Germinal center (tissue), 1 donor: ENCODE measurements at places on chromosomes 6 and 20.

GRCh38 chr6:88670369-88670768, 293.0 kb downstream of the RNGTT start:
- no peak for DNase-seq

DNA sequence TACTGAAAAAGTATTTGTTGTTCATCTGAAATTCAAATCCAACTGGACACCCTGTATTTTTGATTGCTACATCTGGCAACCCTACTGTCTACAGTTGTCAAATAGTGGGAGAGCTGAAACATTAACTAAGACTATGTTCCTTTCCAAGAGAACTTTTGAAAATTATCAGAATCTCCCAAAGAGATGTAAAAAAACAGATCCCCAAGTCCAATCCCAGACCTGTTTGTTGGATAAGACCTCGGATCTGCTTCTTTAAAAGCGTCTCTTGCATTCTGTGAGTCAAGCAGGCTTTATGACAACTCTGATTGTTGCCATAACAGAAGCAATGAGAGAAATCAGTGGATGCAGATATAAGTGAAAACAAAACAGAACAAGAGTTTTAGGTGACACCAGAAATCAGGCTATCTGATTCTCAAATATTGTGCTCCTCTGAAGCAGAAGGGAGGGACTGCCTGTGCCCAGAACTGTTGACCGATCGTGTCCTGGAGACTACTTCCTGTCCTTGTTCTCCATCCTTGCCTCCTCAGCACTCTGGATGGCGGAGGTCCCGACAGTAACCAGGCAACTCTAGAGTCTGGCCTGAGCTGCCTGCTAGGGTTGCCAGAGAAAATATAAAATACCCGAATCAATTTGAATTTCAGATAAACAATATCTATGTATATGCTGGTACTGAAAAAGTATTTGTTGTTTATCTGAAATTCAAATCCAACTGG, 853.8 kb downstream of the MAFB start:
- DNase-seq, result no peak

DNA sequence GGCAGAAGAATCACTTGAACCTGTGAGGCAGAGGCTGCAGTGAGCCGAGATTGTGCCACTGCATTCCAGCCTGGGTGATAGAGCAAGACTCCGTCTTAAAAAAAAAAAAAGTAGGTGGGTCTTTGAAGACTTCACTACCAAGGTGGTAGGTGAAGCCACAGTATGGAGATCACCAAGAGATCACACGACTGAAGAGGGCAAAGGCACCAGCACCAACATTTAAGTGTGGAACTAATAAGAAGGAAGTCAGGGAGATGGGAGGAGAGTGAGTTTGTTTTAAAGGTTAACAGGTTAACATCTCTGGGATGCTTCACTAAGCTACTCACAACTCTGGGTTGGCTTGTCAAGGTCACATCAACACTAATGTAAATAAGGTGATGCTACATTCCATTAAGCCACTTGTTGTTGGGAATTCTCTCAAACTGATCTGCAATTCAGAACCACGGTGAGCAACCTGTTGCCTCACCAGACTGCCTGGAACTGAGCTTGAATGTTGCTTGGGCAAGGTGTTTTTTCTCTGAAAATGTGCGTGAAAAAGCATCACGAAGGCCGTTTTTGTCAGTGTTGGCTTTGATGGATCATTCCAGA, 48.7 kb downstream of the KCTD20 start:
- no peak for DNase-seq

- no peak for DNase-seq
Observed at GRCh38 chr6:1287103-1287591, 24.8 kb upstream of the FOXQ1 start.

GRCh38 chr6:23272536-23272935, 703.2 kb downstream of the HDGFL1 start:
- no peak for DNase-seq

- no peak for DNase-seq
Observed at GRCh38 chr6:43775535-43775885, 5.5 kb downstream of the VEGFA start.

DNA sequence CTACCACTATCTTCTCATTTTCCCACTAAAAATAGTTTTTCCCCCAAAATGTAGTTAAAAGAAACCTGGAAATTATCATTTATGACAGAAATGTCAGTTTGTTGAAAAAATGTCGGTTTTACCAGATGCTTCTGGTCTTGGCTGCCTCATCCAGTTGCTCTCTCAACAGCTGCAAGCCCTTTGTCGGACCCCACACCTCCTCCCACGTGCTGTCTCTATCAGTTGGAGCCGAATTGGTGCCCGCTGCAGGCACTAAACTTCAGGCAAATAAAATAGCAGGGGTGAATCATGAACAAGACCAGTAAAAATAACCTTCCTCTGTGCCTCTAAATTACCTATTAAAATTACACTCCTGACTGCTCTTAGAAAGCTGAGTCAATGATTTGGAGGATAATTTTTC, 129.5 kb upstream of the CEP162 start:
- no peak for DNase-seq

DNA sequence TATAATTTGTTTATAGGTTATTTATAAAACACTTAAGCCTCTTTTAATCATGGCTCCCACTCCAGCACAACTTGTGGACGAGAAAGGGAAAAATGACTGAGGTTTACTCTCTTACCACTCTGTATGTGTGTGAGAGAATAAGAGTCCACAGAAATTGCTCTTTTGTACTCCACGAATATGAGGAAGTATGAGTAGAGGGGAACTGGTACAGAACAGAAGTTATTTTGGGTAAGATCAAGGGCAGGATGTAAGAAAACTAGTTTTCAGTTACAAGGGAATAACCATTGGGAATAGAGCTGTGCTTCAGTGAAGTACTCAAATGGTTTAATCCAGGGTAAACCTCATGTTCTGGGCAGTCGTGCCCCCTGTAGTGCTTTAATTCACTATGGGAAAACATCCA, 72.6 kb downstream of the REV3L start:
- no peak for DNase-seq

GRCh38 chr6:43800298-43800623, 30.2 kb downstream of the VEGFA start:
- DNase-seq, result no peak

DNA sequence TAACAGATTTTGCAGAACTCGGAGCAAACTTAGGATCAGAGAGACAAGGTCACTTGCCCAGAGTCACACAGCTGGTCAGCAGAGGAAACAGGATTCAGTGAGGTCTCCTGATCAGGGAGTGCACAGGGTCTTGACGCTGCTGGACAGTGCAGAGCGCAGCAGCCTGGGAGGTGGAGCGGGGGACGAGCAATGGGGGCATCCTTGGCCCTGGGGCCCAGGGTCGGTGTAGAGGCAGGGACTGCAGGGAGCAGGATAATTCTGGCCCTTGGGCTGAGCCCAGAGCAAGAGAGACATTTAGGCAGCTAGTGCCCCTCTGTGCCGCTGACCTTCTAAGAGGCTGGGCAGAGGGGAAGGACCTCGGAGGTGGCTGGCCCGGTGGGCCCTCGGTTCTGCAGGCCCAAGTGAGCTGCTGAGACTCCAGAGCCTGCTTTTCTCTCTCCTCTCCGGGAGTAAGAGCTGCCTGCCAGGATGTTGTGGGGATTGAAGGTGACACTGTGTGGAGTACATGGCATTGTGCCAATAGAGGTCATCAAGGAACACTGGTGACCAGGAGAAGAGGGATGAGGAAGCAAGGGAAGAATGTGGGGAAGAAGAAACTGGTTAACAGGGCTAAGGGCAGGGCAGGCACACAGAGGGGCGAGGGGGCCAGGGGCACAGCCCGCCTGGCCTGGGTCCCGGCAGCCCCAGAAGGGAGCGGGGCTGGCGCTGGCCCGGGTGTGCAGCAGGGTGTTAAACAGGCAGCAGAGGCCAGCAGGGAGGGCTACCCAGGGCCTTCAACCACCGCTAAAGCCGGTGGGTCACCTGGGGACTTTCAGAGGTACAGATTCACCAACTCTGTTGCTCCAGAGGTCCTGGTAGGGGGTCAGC, 122.0 kb downstream of the AGPAT4 start:
- DNase-seq, result no peak

- DNase-seq, result no peak
Observed at GRCh38 chr6:154649721-154650120, 83.5 kb upstream of the SCAF8 start.

DNA sequence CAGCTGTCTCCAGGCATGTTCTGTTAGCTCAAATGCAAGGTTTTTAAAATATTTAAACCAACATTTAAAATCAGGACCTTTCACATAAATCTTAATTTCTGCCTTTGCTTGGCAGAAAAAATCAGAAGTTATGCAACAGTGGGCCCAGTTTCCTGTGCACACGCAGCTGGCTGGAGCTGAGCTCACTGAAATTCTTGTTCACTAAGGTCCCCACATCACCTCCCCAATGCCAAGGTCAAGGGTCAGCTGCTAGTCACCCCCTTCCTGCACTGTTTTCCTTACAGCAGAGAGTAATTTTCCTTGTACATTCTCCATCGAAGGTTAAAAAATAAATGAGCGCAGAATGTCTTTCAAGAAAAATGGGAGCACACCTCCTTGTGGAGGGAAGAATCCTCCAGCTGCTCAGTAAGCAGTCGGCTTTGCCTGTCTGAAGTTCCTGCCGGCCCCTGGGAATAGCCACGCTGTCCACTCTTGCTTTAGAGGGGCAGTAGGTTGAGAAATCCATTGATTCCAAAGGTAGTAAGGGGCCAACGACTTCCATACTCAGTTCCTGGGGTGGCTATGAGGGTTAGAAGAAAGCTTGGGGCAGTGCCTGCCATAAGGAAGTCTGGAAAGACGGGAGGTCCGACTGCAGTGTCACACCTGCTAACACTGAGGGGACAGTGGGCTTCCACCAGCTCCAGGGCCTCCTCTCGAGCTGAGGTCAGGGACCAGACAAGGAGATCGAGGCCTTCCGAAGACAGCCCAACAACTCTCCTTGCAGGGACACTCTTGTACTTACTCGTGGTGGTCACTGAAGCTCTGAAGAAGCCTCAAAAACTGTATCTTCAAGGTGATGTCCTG, 56.8 kb downstream of the MYH7B start:
- DNase-seq, result no peak

GRCh38 chr6:127404133-127404532, 55.1 kb downstream of the KIAA0408 start:
- DNase-seq, result no peak

DNA sequence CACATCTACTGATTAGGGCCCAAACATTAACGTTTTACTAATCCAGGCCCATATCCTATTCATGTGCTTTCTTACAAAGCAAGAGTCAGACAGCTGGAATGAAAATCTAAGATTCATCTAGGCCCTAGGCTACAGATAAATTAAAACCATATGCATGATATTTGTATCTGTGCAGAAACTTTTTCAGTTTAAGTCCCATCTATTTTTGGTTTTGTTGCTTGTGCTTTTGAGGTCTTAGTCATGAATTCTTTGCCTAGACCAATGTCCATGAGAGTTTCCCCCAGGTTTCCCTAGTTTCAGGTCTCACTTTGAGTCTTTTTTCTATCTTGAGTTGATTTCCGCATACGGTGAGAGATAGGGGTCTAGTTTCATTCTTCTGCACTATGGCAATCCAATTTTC, 20.2 kb downstream of the ADNP start:
- no peak for DNase-seq

GRCh38 chr6:63674635-63675034, 39.0 kb downstream of the PHF3 start:
- no peak for DNase-seq

DNA sequence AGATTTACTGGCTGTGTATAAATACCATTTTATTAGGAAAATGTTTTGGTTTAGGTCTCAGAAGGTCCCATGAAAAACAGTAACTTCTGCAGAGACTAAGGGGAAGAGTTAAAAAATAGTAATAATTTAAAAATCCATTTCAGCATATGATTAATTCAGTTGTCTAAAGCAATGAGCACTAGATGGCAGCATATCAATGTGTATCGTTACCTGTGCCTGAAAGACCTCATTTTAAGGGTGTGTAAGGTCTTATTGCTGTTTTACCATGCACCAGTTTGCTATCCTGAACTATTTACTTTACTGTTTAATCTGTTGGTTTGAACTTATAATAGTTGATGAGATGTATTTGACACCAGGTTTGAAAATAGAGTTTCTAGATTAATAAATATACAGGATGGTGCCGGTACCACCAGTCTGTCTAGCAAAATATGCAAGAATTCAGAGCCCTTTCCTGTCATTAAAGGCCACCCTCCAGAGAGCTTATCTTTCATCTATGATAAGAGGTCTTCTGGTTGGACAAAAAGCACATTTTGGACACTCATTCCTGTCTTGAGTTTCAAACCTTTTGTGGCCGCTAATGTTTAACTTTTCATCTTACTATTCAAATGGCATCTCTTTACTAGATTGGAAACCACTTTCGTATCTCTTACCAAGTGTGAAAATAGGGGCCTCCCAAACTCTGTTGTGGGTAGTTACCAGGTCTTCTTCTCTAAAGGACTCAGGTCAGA, 8.9 kb upstream of the AHI1 start:
- peak; percentile 27 for DNase-seq

GRCh38 chr6:28606424-28607391, 81.0 kb downstream of the GPX5 start:
- DNase-seq, result peak; percentile 27

DNA sequence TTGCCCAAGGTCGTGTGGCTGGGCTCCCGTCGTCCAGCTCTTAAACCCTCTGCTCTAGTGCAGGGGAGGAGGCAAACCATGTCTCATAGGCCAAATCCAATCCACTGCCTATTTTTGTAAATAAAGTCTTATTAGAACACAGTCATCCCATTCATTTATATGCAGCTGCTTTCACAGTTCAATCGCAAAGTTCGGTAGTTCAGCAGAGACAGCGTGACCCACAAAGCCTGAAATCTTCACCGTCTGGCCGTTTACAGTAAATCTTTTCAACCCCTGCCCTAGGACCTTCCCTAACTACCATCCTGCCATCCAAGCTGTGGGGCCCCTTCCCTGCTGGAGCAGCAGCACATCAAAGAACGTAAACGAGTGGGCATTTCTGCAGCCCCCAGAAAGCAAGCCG, 65.9 kb downstream of the EYA2 start:
- DNase-seq, result no peak

DNA sequence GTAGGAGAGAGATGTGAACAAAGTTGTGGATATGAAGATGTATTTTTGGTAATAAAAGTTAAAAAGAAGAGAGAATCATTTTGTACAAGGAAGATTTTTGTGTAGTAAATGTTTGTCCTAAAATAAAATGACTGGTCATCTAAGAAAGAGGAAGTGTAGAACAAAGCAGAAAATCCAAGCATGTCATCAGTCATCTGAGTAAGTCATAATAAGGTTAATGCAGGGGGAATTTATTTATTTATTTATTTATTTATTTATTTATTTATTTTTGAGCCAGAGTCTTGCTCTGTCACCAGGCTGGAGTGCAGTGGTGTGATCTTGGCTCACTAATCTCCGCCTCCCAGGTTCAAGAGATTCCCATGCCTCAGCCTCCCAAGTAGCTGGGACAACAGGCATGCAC, 15.7 kb upstream of the CGA start:
- no peak for DNase-seq

GRCh38 chr6:25350573-25350972, 71.4 kb downstream of the CARMIL1 start:
- no peak for DNase-seq
